T-cell (primary cell): ENCODE measurements at places on chromosomes 13 and 19.

- DNase-seq: no peak
Measured at GRCh38 chr13:106284358-106284757, 251.1 kb downstream of the EFNB2 start.

DNA sequence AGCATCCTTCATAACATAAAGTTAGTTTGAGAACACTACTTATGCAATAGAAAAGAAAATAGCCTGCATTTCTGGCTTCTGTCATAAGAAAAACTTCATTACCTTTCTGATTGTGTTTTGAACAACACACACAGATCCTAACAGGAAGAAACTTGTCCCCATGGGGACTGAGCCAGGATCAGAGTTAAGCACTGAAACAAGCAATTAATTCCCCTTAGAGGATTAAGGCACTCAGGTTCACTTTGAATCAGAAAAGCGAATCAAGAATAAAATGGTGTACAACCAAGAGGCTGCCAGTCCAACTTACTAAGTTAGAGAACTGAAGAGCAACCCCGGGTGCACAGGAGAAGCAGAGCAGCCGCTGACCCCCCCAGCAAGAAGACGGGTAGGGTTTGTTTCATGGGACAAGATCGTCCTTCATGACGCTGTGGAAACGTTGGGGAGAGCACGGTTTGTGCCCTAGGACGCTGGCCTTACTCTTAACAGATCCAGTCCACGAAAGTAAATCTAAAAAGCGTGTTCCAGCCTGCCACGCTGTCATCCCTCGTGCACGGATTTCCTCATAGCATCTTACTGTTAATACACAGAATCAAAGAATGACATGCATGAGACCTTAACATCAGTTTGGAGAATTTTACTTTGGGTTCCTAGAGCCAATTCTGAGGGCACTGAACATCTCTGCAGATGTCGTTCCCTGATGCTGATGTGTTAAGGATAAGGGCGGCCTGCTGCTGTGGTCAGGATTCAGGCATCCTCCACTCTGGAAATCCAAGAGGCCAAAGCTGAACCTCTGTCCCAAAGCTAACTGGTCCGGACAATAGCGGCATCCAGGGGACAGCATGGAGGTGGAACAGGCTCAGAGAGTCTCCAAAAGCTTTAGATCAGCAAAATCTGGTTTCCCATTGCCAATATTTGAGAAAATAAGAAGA is 46.4 kb downstream of the GGACT start:
- DNase-seq: no peak

GRCh38 chr13:24249624-24250023 is 59.8 kb upstream of the C1QTNF9 start:
- no peak for DNase-seq

DNA sequence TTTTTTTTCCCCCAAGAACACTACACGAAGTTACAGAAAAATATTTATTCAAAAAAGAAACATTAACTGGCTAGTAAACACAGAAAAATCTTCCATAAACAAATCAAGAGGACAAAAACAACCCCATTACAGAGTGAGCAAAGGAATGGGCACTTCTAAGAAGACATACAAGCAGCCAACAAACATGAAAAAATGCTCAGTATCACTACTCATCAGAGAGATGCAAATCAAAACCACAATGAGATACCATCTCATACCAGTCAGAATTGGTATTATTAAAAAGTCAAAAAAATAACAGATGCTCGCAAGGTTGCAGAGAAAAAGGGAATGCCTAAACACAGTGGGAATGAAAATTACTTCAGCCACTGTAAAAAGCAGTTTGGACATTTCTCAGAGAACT is 131.7 kb downstream of the UGGT2 start:
- no peak for DNase-seq

- DNase-seq: peak; percentile 78
Measured at GRCh38 chr19:13155472-13156359, 5.5 kb downstream of the IER2 start.

DNA sequence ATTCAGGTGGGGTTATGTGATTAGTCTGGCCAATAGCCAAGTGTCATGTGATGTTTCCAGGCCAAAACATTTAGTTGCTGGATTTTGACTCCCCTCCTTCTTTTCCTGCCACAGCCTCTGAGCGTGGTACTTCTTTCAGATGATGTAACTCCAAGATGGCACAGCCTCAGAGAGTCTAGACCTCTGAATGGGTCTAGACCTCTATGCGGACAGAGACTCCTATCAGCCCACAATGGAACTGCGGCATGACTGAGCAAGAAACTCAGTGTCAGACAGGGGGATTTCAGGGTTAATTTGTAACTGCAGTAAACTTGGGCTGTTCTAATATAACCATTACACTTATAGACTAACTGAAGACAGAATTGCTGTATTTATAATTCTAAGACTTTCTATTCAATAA is 42.6 kb upstream of the ZDHHC20 start:
- DNase-seq: no peak

DNA sequence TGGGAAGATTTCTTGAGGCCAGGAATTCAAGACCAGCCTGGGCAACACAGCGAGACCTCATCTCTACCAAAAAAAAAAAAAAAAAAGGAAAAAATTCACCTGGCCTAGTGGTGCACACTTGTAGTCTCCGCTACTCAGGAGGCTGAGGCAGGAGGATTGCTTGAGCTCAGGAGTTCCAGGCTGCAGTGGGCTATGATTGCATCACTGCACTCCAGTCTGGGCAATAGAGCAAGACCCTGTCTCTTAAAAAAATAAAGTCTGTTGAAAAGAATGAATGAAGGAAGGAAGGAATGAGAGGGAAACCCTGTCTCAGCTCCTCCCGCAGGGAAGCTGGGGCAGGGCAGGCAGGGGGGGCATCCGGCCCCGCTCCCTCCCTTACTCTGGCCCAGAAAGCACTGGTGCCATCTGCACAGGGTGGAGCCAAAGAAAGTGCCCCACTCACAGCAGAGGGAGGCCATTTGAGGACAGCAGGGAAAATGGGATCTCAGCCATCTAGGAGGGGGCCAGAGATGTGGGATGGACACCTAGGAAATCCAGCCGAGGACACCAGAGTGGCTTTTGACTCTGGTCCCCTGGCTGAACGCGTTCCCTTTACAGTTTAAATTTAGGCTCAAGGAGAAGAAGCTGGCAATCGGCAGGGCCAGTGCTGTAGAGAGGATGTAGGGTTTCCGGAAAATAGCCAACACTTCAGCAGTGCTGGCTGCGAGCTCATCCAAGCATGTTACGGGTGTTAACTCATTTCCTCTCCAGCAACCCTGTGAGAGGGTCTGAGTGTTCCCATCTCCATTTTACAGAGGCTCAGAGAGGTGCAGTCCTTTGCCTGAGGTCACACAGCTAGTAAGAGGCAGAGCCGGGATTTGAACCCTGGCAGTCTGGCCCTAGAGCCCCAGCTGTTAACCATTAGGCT is 3.6 kb upstream of the HPN start:
- DNase-seq: no peak

GRCh38 chr19:40923934-40924391 is 41.9 kb upstream of the CYP2A7 start:
- no peak for DNase-seq

GRCh38 chr19:14425696-14426138 is 6.6 kb upstream of the DDX39A start:
- DNase-seq: no peak

GRCh38 chr13:50085063-50085462 is 69.8 kb downstream of the KCNRG start:
- DNase-seq: no peak

DNA sequence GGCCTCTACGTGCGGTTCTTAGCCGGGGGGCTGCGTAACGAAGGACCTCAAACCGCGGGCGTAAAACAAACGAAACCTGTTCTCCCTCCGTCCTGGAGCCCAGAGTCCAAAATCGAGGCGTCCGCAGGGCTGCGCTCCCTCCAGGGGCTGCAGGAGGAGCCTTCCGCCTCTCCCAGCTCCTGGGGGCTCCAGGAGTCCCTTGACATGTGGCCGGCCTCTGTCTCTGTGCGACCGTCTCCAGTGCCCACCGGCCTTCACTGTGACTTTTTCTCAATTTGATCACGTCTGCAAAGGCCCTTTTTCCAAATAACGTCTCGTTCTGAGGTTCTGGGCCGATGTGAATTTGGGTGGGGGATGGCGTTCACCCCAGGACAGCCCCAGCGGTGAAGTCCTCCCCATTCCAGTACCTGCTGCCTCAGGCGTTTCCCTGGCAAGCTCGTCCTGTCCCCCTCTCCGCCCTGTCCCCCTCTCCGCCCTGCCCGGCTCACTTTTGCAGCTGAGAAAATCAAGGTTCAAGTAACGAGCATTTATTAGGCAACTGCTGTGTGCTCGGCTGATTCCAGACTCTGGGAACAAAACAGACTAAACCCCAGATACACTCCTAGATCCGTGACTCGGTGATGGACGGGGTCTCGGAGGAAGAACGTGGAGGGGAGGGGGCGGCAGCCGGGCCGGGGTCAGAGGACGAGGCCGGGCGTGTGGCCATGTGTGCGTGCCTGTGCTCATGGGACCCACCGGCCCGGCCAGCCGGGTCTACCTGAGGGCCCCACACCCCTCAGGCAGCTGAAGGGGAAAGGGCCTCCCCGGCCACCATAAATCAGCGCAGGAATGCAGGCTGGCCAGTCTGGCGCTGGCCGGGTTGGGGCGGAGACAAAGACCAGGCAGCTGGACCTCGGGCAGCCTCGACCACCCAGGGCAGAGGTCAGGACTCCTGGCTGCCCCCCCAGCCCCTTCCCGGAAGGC is 28.1 kb upstream of the WDR18 start:
- DNase-seq: no peak

GRCh38 chr13:112525356-112525945 is 62.5 kb downstream of the TUBGCP3 start:
- no peak for DNase-seq

DNA sequence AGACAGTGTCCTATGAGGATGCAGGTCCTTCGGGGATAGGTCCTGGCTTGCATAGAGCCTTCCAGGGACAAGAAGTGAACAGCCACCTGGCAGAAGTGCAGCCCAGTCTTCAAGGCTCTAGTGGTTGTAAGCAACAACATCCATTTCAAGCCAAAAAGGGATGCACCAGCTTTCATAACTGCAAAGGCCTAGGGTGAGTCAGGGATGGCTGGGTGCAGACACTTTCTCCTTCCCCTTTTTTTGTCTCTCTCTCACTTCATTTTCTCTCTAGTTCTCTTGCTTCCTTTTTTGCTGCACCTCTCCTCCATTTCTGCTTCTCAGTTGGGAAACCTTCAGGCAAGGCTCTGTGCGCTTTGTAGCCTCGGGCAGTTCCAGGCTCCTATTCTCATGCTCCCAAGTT is 196.2 kb upstream of the ZNF536 start:
- DNase-seq: no peak

- DNase-seq: no peak
Measured at GRCh38 chr13:71285700-71286099, 581.3 kb downstream of the DACH1 start.

DNA sequence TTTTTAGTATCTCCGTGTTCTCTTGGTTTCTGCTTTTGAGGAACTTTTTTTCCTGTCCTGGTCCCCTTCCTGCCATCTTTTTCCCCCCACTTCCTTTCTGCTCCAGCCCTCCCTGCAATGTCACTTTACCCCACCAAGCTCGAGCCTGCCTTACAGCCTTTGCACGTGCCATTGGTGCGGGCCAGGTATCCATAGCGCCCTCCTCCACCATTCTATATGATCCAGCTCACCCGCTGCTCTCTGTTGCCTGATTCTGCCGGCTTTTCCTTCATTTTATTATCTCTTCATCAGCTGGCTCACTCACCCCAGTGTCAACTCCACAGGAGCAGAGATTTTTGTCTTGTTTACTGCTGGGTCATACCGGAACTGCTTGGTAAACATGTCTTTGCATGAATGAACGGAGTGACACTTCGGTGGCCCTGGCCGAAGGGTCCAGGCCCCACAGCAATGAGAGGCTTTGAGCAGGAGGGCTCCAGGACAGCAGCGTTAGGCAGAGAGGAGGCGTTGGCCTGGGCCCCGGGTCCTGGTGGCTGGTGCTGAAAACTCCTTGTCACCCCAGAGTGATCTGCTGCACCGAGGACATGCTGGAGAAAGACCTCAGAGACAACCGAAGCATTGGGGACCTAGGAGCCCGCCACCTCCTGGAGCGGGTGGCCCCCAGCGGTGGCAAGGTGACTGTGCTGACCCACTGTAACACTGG is 1.2 kb downstream of the MRI1 start:
- no peak for DNase-seq

DNA sequence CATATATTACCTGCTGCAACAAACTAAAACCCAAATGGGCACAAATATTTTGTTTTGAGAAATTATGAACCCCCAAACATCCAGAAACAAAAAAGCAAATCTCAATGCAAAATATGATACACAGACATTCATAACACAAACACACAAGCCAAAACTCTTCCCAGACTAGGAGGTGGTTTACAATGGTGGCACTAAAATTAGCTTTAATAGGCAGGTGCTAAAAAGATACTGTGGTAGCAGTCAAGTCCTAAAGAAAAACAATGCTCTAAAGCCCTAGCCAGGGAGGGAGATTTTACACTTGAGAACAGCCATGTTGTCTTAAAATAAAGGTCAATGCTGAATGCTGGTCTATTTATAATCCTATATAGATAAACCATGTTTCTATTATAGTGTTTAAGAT is 65.0 kb downstream of the DOCK9 start:
- DNase-seq: no peak
